ENCODE measurements at places on chromosomes 2 and 18. TPM values are rescaled to one million over a fixed set of nuclear protein-coding genes. Genes with fewer than 3 reads are reported as not detected.

AGXT gene
- total RNA-seq, result 0.32 TPM

LOXL3 gene
- total RNA-seq, result 4.1 TPM

DNA sequence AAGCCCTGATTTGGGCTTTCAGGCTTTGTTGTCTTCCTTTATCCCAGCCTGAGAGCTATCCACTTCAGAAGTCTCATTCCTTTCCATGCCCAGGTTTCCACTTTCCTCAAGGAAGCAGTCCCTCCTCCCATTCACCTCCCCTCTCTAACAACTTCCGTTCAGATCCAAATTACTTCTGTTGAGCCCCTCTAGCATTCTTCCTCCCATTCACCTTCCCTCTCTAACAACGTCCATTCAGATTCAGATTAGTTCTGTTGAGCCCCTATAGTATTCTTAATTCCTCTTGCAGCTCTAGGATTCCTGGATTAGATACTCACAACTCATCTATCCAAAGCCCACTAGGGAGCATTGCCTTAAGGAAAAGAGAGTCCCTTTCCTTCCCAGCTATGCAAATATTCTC lies 216.8 kb downstream of the RAD51AP2 start:
- no peak for DNase-seq

HOXD8 gene
- total RNA-seq, result 23.5 TPM

GRCh38 chr2:174704061-174704460 lies 60.2 kb downstream of the CHRNA1 start:
- DNase-seq, result no peak

DNA sequence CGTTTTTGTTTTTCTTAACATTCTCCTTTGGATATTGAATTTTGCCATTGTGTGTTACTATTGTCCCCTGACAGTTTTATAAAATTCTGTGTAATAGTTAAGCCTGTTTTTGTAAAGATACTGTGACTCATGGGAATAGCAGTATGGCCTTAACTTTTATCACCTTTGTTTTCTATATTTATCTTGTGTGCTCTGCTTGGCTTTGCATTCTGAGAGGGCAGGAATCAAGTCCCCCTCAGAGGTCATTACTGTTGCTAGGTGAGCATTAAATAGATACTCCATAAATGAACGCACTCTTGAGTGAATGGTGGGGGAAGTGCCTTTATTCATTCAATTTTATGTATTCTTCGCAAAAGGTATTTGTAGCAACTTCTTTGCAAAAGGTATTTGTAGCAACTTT lies 160.0 kb downstream of the PHLPP1 start:
- no peak for DNase-seq

DNA sequence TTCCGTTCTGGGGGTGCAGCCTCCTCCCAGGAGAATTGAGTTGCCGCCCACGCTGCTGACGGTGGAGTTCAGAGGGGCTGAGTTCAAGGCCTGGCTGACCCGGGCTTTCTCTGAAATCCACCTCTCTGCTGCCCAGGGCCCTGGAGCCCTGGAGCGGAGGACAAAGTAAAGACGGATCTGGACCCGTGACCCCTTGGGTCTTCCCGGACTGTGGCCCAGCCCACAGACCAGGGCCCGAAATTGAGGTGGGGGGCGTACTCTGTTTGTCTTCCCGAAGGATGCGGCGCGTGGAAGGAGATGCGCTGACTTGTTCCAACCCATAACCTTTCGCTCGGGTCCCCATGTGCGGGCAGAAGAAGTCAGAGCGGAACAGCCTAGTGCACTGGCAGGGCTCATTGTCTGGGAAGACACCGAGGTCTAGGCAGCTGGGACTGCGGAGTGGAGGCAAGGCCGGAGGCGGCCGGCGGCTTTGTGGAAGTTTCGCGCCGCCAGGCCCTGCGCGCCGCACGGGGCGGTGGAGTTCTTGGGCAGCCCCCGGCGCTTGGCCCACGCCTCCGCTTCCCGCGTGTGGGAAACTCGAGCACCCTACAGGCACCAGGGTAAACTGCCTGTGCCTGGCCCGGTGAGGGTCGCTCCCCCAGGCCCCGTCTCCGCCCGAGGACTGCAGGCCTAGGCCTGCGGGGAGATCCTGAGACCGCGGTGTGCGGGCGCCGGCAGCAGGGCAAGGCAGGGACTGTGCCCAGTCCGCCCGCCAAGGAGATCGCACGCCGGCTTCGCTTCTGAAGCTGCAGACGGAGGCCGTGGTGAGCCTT lies 9.8 kb downstream of the POU3F3 start:
- DNase-seq, result no peak

- no peak for DNase-seq
Observed at GRCh38 chr2:60515721-60516226, 37.7 kb downstream of the BCL11A start.

- peak; percentile 33 for DNase-seq
Observed at GRCh38 chr2:34242763-34243123, 643.6 kb upstream of the FAM98A start.

PSTPIP2 gene
- 10.3 TPM for total RNA-seq

GRCh38 chr2:41782306-41783158 lies 265.3 kb upstream of the PKDCC start:
- DNase-seq, result peak; percentile 10

- no peak for DNase-seq
Observed at GRCh38 chr2:45975752-45976517, 321.3 kb upstream of the EPAS1 start.

ZC3H15 gene
- 47.8 TPM for total RNA-seq

DNA sequence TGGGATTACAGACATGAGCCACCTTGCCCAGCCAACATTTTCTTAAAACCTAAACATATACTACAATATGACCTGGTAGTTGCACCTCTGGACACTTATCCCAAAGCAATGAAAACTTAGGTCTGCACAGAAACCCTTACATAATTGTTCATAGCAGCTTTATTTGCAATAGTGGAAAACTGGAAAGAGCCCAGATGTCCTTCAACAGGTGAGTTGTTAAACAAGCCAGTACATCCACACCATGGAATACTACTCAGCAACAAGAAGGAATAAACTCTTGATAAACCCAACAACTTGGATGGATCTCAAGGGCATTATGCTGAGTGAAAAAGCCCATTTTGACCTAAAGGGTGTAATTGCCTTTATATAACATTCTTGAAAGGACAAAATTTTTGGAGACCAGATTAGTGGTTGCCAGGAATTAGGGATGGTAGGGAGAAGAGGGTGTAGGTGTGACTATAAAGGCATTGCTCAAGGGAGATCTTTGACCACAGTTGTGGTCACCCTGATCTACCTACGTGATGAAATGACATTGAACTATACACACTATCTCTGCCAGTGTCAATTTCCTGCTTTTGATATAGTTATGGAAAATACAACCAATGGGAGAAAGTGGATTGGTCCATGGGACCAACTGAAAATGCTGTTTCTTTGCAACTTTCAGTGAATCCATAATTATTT lies 11.9 kb upstream of the AMMECR1L start:
- no peak for DNase-seq

SEMA4C gene
- 16.9 TPM for total RNA-seq
